ENCODE measurements at places on chromosomes 5 and 9.

DNA sequence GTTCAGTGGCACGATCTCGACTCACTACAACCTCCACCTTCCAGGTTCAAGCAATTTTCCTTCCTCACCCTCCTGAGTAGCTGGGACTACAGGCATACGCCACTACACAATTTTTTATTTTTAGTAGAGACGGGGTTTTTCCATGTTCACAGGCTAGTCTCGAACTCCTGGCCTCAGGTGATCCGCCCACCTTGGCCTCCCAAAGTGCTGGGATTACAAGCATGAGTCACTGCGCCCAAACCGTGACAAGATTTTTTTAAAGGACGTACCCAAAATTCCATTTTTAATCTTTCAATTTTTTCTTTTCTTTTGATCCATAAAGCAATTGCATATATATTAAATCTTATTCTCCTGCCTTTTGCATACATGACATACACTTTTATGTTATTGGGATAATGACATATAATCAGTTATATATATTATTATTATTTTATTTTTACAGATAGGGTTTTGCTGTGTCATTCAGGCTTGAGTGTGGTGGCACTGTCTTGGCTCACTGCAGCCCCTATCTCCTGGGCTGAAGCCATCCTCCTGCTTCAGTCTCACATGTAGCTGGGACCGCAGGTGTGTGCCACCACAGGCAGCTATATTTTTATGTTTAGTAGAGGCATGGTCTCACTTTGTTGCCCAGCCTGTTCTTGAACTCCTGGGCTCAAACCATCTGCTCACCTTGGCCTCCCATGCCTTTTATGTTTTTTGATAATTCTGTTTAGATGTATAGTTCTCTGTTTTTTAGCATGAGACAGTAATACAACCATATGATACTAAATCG lies 71.9 kb downstream of the RAB24 start:
- no peak for DNase-seq

DNA sequence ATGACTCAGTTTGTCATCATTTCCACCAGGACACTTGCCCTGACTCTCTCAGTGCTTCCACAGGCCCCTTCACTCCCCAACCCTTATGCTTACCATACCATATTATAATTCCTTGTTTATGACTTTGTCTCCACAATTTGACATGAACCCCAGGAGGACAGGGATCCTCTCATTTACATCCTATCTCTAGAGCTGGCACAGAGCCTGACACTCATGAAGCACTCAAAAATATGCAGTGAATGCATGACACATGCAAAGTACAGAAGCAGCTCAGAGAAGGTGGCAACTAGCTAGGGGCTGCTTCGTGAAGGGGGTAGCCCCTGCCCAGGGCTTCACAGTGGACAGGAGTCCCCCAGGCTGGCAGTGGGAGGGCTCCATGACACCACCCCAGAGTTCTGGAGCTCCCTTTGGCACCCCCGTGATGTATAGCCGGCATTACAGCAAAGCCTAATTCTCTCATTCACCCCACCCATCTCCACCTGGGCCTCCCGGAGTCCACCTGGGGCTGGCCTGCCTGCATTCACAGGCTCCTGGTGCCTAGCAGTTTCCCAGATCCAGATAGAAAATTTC lies 112.0 kb upstream of the SPOCK1 start:
- DNase-seq: no peak

DNA sequence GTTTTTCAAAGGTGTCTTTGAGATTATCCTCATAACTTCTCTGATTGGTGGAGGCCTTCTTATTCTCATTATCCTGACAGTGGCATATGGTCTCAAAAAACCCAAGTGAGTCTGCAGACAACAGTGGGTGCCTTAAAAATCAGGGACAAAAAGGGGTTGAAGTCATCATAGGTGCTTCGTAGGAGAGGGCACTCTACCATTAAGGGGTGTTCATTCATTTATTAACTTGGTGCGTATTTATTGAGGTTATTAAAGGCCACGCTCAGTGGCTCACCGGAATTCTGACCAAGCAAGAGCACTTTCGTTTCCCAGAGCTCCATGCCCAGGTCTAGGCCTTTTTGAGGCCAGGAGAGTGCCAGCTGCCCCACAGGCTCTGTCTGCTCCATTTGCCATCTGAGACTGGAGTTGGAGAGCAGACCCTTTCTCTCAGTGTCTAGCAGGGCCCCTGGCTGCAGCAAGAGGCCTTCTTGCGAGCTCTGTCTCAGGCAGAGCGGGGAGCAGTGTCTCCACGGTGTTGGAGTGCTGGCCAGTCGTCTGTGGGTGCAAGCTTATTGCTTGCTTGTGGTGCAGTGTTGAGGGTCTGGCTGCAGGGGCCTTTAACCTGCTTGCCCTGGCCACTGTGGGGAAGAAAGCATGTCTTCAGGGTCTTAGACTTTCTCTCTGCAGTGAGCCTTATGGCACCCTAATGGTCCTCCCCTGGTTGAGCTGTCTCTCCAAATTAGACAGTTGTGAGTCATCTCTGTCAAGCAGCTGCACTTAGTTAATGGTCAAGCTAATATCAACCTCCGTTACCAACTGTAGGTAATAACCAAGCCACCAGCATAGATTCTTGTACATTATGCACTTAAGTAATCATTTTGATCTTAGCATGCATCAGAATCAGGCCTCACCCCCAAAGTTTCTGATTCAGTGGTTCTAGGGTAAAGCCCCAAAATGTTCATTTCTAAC lies 62.6 kb downstream of the IL31RA start:
- no peak for DNase-seq

DNA sequence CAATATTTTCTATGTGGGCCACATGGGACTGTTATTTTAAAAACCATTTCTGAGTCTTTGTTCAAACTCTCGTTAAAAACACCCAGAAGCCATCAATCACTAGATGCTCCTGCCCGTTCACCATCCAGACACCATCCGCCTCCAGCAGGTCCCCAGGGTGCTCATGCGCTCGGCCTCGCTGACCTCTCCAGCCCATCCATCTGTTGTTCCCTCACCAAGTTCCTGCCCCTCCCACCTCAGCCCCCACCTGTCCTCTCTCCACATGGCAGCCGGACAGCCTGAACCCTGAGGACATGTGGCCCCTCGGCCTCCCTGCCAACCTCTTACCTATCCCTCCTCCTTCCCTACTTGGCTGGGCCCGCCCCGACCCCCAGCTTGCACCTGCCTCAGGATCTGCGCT lies 31.6 kb downstream of the NSUN2 start:
- peak; percentile 37 for DNase-seq

- no peak for DNase-seq
Measured at GRCh38 chr9:34507966-34508365, 14.8 kb downstream of the ENHO start.

DNA sequence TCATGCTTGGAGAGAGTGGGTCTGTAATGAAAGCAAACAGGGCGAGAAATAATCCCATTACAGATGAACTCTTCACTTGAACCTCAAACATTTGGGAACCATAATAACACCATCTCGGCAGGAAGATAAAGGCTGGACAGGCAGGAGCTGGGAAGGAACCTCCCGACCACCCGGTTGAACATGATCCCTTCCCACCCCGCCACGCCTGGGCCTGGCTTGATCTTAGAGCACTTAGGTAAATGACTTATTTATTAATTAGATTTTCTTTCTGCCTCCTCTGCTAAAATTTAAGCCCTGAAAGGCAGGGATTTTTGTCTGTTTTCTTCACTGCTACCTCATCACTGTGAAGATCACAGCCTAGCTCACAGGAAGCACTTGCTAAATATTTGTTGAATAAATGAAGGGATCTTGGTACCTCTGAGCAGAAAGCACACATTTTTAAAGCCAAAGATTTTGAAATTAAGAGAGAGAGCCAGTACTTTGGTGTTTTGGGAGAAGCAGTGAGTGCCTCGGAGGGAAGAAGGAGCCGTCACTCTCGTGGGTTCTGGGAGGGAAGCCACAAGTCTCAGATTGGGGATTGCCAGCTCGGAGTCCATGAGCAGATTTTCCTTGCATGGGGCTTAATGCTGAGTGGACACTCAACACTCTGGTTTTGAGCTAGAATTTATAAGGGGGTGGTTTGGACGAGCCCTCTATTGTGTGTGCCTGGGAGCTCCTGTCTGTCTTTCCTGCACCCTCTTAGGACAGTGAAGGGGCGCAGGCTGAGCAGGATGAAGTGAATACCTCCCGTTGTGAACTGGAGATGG lies 133.3 kb downstream of the MACROH2A1 start:
- peak; percentile 19 for DNase-seq

GRCh38 chr5:37514946-37515345 lies 135.8 kb downstream of the WDR70 start:
- DNase-seq: no peak

DNA sequence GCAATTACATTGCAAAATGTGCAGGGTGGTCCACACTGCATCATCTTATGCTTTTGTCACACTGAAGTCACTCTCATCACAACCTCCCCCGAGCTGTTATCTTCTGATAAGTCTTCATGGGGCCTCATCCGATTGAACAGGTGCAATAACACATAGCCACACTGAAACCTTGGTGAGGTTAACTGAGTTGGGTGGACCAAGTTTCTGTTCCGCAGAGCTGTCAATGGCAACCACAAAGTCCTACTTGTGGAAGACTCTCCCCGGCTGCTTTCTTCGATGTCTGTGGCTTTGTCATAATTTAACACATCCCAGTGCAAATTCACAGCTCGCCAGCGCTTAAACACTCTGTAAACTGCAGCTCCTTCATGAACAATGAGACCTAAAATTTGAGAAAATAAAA lies 112.2 kb downstream of the MARCHF11 start:
- DNase-seq: no peak

- peak; percentile 89 for DNase-seq
Measured at GRCh38 chr9:69671879-69672595, at the start of gene APBA1. Gene APBA1 (minus strand): TSS chr9:69672371.

DNA sequence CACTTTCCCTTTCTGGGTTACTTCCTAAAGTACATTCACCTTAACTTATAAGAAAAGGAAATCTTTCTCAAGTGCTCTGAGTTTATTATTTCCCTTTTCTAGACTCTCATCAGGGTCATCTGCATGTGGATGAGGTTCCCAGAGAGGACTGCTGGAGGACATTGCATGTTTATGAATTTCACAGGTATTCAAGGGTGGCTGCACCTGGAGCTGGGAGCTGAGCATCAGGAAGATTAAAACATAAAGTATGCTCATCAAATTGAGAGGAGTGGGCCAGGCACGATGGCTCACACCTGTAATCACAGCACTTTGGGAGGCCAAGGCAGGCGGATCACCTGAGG lies 34.7 kb upstream of the PLIN2 start:
- DNase-seq: no peak

GRCh38 chr5:146137967-146138403 lies 32.6 kb upstream of the PLAC8L1 start:
- peak; percentile 11 for DNase-seq

GRCh38 chr5:64690417-64691151 lies at the start of gene SHISAL2B:
Gene SHISAL2B (plus strand): TSS chr5:64690503. CDS start chr5:64690624, 121 bp downstream.
- DNase-seq: peak; percentile 74

DNA sequence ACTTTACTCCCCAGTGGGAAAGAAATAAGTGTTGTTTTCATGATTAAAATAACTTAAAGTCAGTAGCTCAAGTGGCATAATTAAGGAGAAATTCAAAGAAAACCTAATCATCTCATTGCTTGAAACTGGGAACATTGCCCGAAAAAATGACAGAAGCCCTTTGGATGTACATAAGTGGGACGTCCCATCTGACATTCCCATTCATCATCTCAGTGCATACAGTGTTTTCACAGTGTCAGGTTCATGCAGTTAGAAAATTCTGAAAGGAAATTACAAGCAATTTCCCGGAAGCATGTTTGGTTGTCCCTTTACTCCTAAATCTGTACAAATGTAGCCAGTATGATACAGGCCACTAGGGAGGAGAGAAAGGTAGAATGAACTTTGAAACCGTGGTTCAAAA lies 95.6 kb downstream of the ADAMTS16 start:
- DNase-seq: no peak

GRCh38 chr5:98770209-98770910 lies 3.1 kb upstream of the RGMB start:
- DNase-seq: peak; percentile 92

DNA sequence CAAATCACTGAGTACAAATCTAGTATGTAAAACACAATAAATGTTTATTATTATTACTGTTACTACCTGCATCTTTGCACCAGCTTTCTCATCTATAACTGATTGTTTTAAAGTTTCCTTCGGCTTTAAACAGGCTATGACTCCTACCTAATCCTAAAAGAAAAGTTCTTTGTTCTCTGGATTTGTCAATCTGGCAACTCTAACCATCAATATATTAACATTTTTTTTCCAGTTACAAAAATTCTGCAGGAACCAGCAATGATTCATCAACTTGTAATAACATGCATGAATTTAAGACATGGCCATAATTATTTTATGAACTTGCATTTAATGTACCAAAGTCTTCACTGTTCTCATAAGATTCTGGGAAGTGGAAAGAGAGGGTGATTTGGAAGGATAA lies 228.5 kb downstream of the PIK3R1 start:
- DNase-seq: no peak

DNA sequence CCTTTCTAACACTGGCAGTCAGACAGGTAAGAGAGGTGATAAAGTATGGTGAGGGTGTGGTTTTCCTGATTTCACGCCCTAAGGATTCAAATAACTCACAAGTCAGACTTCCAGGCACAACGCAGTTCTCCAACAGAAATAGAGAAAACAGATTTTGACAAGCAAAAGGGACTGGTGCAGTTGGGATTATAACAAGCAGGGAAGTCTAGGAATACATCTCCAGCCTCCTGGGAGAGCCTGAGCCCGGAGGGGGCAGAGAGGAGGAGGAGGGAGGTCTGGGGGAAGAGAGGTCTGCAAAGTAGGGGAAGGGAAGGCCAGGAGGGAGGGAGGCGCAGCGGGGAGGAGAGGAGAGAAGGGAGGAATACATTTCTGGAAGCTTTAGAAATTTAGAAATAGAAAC lies 1.6 kb downstream of the CMBL start:
- no peak for DNase-seq

Data from eye (tissue), 1 donor.